ENCODE measurements at places on chromosomes 7 and 10.

- DNase-seq = no peak
Observed at GRCh38 chr10:78045237-78045636, 11.6 kb downstream of the RPS24 start.

GRCh38 chr10:126369125-126369710 lies 19.1 kb downstream of the ADAM12 start:
- DNase-seq = no peak

- DNase-seq = no peak
Observed at GRCh38 chr10:117761695-117762094, 219.1 kb downstream of the EMX2 start.

- DNase-seq = no peak
Observed at GRCh38 chr10:75814014-75814413, 382.6 kb downstream of the LRMDA start.

DNA sequence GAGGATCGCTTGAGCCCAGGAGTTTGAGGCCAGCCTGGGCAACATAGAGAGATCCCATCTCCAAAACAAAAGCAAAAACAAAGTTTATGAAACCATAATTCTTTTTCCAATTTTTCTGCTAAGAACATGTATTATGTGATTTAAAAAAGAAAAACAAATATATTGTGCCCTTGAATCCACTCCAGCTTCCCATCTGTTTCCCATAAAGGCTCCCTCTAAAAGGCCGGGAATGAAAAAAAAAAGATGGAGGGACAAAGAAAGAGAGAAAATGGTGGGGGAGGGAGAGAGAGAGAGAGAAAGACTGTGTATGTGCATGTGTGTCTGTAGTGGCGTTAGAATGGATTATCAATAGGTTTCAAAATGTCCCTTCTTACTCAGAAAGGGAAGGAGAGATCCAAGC lies 20.5 kb upstream of the GSDME start:
- DNase-seq = no peak

- DNase-seq = no peak
Observed at GRCh38 chr10:61792921-61793320, 108.6 kb upstream of the ARID5B start.

DNA sequence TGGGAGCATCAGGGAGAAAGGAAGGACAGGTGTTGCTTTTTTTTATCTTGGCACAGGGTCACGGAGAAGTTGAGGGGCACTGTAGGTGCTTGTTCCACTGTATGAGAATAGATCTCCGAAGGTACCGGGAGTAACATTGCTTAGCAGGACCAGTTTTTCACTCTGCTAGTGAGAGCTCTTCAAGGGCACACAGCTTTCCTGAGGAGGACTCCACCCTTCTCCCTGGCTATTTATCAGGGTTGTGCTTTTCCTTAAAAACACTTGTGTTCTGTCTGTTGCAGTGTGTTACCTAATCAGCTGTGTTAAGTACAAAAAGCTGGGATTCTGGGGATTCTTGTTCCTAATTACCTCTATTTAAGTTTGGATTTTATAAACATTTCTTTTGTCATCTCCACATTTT lies 160.5 kb downstream of the SND1 start:
- no peak for DNase-seq

GRCh38 chr7:4079956-4080355 lies 602.1 kb upstream of the FOXK1 start:
- no peak for DNase-seq

GRCh38 chr10:48509974-48510692 lies 94.7 kb downstream of the ARHGAP22 start:
- DNase-seq = no peak

DNA sequence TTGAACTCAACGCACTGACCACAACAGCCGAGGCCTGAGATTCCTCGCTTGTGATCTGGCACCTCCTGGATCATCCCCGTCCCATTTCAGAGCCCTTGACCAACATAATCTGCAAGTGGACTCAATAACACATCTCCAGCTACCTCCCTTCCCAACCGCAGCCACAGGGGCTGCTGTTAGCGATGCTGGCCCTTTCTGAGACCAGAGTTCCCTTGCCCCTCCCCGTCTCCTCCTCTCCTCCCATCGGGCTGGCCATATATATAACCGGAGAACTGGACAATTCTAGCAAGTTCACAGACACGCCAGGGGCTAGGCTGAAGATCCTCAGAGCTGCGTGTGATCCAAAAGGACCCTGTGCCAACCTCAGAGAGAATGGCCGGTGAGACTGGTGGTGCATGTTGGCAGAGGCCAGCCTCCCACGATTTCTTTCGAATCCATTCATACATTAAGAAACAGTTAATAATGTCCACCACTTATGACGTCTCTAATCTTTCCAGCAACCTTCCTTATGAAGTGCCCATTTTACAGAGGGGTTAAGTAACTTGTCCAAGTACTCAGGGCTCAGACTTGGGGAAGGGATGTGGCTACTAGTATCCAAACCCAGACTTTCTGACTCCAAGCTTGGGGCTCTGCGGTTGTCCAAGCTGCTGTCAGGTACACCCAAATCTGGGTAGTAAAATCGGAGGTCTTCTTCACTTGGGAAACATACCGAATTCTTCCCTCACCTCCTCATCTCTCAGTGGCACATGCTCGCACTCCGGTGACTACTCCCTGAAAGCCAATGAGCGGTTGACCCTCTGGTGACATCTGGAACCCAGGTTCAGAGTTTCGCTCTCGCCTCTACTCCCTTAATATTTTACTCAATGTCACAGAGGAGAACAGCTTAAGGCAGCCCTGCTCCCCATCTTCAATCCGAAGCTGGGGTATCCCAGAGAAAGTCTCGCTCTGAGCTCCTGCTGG lies 11.2 kb upstream of the FEZF1 start:
- no peak for DNase-seq

DNA sequence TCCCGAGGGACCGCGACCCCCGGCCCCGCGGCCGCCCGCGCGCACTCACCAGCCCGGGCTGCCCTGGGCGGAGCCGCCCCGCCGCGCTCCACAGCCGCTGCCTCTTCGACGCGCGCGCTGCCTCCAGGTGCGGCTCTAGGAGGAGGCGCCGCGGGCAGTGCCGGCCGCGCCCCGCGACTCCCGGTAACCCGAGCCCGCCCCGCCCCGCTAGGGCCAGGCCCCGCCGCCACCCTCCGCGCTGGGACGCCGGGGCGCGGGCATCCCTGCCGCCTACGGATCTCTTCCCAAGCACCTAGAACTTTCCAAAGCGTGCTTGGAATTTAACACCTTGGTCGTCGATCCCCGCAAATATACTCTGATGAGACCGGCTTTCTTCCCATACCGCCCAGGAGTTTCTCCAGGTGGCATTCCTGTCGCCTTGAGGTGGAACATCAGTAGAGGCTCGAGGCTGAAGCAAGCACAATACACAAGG lies at the start of gene SLC26A5:
TSS of gene SLC26A5 (minus strand) at position 159 of the 472 bp plus-strand sequence. CDS start 24,693 bp downstream, outside the sequence.
- no peak for DNase-seq

- DNase-seq = no peak
Observed at GRCh38 chr10:36248304-36248981, 606.3 kb upstream of the FZD8 start.

GRCh38 chr10:89627830-89628229 lies 17.2 kb downstream of the PANK1 start:
- no peak for DNase-seq

DNA sequence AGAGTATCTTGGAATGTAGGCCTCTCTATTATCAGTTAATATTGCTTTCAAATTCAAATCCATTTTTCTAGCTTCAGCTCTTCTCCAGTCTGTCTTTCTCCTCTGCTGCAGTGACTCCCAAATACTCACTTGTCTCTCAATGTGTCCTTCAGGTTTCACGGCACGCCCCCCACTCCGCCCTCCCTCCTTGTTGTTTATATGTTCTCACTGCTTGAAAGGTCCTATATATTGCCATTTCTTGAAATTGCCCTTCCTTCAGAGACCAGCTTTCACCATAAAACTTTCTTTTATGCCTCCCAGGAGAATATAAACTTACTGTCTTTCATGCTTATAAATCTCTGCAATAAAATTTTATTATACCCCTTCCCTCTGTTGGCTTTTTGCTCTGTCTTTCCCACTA lies 668.2 kb downstream of the CCSER2 start:
- DNase-seq = no peak

DNA sequence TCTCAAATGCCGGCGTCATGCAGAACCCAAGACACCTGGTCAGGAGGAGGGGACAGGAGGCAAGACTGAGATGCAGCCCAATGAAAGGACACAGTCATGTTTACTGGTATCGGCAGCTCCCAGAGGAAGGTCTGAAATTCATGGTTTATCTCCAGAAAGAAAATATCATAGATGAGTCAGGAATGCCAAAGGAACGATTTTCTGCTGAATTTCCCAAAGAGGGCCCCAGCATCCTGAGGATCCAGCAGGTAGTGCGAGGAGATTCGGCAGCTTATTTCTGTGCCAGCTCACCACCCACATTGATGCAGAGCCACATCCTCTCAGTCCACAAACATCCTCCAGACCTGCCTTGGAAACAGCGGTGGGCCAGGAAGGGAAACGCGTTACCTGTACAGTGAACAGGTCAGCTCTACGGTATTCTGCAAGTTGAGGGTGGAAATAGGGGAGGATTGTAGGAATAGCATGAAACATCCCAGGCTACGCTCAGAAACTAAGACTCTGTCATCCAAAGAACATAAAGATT lies 133.1 kb upstream of the PRSS1 start:
- DNase-seq = no peak

DNA sequence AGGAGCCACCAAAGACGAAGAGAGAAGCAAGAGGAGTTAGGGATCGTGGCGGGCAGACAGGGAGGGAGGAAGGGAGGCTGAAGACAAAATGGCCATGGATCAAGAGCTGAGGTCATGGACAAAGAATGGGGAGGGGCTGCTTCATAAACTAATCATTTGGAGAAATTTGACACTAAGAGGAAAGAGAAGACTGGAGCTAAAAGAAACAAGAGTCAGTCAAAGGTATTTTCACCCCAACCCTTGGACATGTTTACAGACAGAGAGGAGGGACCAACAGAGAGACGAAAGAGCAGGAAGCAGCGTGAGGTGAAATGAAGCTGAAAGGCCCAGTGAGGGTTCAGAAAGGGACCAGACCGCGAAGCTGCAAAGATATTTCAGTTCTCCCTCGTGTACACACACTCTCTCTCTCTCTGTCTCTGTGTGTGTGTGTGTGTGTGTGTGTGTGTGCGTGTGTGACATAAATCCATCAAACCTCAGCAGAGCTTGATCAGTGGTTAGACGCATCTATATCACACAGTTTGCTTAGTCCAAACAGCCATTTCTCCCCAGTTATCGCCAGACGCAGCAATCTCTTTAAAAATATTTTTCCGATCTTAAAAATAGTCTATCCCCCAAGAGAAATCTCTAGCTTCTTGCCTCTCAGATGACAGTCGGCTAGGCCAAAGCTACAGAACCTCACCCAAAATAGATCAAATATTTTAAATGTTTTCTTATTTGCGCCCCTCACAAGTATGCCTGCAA lies 12.5 kb upstream of the CALD1 start:
- DNase-seq = no peak

- no peak for DNase-seq
Observed at GRCh38 chr7:7517754-7518153, 17.9 kb downstream of the COL28A1 start.

- DNase-seq = no peak
Observed at GRCh38 chr7:131533151-131533559, 23.3 kb downstream of the PODXL start.

GRCh38 chr7:101527844-101528667 lies 101.0 kb downstream of the MYL10 start:
- DNase-seq = no peak

DNA sequence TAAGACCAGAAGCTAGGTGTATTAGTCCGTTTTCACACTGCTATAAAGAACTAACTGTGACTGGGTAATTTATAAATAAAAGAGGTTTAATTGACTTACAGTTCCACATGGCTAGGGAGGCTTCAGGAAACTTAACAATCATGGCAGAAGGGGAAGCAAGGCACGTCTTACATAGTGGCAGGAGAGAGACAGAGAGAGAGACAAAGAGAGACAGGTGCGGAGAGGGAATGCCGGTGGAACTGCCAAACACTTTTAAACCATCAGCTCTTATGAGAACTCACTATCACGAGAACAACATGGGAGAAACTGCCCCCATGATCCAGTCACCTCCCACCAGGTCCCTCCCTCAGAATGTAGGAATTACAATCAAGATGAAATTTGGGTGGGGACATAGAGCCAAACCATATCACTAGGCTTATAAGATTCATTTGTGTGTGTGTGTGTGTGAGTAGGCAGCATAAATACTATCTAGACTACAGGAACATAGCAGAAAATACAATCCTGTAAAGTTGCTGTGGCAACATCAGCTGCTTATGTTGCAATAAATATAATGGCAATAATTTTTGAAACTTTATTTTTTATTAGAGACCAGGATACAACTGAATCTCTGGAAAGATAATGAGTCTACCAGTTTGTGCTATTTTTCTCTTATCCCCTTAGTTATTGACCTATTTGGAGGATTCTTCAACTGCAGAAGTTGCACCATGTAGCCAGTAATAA lies 77.1 kb downstream of the NRF1 start:
- DNase-seq = no peak

DNA sequence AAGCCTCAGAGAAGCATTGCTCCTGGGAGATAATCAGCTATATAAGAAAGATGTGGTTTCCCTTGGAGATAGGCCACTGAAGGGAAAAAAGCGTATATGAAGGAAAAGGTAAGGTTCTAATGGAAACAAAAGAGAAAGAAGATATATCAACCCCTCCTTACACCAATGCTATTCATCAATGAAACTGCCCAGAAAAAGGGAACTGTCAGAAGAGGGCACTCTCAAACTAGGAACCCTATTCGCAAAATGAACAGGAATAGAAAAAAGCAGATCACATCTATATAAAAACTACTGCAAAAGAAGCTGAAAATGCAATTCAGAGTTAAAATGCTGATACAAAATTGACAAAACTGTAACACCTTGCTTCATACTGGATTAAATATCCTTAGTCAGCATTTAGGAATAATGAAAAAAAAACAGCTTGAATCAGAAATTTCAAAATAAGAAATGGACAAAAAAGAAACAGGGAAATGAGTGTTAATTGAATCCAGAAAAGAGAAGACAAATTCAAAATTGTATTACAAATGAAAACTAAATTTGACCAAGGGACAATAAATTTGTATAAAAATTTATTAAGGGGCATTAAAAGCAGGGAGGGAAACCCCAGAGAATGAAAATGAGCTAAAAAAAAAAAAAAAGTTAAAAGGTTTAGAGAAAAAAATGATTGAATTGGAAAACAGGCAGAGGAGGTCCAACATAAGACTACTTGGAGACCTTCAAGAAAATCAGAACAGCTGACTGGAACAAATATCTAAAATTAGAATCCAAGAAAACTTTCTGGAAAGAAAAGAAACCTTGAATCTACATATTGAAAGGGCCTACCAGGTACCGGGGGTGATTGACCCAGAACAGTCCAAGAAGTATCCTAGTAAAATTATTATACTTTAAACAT lies 17.9 kb downstream of the NHLRC2 start:
- no peak for DNase-seq

All from COLO829 (cell line).